ENCODE measurements at places on chromosomes 16 and 17. TPM values are rescaled to one million over a fixed set of nuclear protein-coding genes. Genes with fewer than 3 reads are reported as not detected.

The SLFN14 gene
- polyA plus RNA-seq = not detected

The OR3A2 gene
- not detected for polyA plus RNA-seq

The CFAP97D1 gene
- not detected for polyA plus RNA-seq

The IRX5 gene
- polyA plus RNA-seq = 2.7 TPM

DNA sequence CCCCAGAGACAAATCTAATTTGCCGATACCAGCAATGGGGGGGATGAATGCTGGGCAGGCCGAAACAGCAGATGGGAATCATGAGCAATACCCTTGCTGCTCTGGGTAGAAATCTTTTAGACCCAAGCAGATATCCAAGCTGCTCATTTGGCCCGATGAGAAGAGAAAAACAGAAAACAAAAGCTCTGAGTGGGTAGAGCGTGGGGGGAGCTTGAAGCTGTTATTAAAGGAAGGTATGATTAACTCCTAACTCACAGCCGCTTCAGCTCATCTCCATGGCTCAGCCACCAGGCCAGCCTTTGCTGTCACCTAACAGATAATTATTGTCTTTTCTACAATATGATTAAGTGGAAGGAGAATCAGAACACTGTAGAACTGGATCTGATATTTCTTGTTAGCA is 58.3 kb downstream of the VPS35L start:
- DNase-seq = no peak

DNA sequence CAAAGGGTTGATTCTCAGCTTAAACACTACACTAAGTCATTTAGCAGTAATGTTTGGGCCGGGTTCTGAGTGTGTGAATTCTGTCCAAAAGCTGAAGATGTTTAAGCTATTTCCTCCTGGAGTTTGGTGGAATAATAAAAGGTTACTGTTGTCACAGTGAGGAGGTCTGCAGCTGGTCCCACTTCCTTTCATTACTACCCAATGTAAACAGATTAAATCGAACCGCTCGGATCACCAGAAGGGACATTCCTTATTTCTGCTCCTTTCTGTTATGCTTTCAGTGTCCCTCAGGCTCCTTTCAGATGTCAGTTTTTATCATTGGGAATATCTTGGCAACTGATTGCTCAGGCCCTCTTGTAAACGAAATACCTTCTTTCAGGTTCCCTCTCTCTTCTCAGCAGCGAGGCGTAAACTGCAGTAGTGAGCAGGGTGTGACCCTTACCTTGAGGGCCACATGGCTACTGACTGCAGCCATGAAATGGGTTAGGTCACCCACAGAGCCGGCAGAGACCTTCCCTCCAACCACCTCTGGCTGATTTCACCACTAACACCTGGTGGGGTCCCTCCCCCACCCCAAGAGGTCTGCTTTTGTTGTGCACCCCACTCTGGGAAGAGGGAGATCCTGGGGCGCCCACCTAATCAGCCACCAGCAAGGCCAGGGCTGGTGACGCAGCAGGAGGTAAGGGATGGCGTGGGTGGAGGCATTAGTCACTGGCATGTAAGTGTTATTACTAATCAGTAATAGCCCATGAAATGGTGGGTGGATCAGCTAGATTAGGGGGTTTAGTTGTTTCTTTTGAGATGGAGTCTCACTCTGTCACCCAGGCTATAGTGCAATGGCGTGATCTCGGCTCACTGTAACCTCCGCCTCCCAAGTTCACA is 117.6 kb downstream of the VPS53 start:
- no peak for DNase-seq

GRCh38 chr16:57184113-57184512 is 1.7 kb downstream of the PSME3IP1 start:
- DNase-seq = no peak

GRCh38 chr17:8029121-8029520 is 9.7 kb upstream of the ALOX15B start:
- DNase-seq = no peak

- DNase-seq = no peak
Observed at GRCh38 chr17:79570653-79571052, 40.2 kb downstream of the RBFOX3 start.

DNA sequence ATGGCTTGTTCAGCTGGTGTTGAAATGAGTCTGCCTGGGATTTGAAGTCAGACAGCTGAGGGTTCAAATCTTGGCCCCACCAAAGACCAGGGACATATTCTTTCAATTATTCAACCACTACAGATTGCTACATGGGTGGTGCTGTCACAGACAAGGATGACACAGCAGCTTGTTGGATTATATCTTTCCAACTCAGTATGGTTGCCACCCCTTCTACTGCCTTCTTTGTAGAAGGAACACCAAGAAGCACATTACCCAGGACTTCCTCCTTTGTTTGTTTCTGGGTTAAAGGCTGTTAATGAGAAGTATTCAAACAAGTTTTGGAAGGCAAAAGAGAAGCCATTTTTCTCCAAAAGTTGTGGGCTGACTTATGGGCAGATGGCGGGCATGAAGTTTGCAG is 78.6 kb downstream of the COPRS start:
- DNase-seq = no peak

GRCh38 chr17:73308017-73308823 is 3.6 kb downstream of the CDC42EP4 start:
- DNase-seq = no peak

GRCh38 chr16:55003916-55004315 is 73.3 kb downstream of the IRX5 start:
- no peak for DNase-seq

DNA sequence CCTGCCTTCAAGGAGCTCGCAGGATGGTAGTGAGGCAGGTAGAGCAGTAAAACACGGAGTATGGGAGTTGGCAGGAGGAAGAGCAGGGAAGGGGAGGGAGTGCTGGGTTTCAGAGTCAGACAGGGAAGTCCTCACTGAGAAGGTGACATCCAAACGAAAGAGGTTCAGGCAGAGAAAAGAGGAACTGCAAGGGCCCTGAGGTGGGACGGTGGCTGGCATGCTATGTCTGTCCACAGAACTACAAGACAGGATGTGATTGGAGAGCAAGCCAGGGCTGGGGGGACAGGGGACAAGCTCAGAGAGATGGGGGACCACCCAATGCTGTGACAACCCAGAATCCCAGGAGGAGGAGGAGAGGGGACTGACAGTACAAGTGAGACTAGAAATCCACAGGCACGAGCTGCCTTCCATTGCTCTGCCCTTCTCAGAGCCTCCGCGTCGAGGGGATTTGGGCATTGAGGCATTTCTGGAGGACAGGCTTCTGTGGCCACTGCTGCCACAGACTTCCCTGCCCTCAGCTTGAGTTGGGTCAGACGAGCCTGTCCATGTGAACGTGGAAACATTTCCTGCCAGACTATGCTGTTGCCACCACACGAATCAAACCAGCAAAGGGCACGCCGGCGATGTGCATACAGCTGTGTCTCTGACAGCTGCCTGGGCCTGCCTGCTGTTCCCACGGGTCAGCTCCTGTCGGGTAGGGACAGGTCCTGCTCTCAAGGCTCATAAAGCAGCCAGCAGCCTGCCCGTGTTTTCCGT is 100.1 kb downstream of the RAB11FIP4 start:
- DNase-seq = peak; percentile 28

DNA sequence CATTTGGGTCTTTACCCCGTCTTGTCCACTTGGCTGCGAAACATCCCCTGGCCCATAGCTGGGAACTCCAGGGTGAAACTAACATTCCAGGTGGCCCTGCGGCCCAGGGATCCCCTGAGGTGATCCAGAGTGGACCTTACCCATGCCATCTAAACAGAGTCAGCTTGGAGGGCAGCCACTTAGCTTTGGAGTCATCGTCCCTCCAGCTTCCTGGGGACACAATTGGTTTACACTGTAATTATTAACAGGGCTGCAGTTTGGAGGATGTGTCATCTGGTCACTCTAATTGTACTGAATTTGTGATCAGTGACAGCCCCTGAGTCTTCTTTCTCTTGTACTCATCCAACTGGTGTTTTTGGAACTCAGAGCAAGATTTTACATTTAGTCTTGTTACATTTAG is 149.9 kb downstream of the ENGASE start:
- no peak for DNase-seq

Measured in keratinocyte (primary cell).